CMK (cell line): ENCODE measurements at places on chromosomes 5 and 9.

DNA sequence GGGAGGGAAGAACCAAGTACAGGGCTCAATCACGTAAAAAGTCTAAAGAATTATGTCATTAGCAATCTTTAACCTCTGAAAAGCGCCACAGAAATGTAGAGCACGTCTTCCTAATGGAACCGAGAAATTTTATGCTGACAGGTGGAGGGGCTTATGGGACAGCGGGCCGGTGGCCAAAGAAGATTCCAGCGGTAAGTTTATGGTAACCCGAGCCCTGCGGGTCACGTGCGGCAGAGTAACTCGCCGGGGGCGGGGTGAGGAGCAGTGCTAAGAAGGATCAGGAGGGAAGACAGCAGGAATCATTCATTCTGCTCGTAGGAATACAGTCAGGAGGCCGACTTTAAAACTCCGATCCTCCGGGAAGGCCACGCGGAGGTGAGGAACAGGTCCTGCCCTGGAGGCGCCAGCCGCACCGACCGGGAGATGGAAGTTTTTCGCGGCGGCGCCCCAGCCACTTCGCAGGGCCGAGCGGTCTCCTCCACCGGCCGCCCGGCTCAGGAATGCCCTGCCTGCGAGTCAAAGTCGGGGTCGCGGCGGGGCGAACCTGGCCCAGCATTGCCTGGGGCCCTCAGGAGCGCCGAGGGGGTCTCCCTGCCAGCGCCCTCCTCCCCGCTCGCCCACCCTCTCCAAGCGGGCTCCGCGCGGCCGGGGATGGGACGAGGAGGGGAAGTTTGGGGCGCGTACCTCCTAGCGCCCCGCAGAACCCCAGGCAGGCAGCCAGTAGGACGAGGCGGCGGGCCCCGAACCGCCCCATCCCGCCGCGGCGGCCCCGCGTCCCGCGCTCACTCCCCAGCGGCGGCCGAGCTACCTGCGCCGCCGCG, 101.8 kb downstream of the ESM1 start:
- DNase-seq, result no peak

- no peak for DNase-seq
Measured at GRCh38 chr9:126532951-126533925, 80.5 kb upstream of the LMX1B start.

DNA sequence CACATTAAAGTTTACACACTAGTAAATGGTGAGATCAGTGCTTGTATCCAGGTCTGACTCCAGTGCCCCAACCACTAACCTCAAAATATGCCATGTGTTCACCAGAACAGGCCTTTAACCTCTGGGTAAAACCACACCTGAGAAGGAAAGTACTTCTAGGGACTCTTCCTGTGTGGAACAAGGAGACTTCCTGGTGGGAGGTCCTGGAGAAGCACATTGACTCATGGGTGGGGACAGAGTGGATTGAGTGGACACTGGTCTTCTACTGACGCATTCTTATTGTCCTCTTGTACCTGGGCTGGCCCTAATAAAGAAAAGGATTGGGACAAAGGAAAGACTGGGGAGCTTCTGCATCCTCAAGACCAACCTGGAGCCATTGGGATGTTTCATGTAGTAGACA, 43.4 kb downstream of the ANGPTL2 start:
- no peak for DNase-seq

GRCh38 chr5:115548683-115549082, 4.1 kb upstream of the FEM1C start:
- no peak for DNase-seq

- DNase-seq, result no peak
Measured at GRCh38 chr5:150670275-150670947, 9.4 kb downstream of the MYOZ3 start.

DNA sequence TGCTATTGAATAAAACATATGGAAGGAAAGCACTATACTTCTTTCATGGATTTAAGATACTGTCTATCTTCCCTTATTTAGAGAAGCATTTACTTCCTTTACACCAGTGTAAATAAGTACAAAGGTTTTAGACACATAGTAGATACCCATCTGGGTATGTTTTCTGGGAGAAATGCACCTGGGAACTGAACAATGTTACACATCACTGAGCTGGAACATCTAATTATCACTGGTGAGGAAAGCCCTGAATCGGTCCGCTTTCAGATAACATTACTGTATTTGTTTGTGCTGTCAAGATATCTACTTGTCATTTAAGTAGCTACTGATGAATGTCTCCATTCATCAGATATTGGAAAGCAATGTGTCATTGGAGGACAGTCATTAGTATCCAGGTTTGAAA, 964.7 kb upstream of the PTPRD start:
- DNase-seq, result no peak

DNA sequence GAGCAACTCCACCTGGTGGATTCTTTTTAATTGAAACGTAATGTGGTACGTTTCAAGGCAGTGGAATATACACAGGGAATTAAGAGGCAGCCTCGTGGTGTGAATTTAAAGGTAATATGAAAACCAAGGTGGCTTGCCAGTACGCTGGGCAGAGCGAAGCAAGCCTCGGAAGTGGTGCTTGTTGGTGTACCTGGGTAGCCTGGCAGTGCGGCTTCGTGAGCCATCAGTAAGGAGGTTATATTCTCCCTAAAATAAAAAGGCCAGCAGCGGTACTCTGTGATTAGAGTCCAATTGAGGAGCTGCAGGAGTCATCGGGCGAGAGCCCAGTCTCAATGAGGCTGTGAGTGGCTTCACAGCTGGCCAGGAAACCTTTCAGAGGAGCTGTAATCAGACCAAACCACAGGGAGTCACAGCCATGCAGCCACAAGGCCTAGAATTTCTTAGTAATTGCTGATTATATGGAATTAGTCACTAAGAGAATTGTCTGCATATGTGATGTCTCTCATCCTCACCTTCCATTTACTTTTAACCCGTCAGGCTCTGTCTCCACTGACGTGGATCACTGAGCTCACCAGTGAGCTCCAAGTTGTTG, 57.7 kb downstream of the DCP2 start:
- DNase-seq, result no peak

- DNase-seq, result no peak
Measured at GRCh38 chr5:131684051-131684450, 49.0 kb upstream of the RAPGEF6 start.

DNA sequence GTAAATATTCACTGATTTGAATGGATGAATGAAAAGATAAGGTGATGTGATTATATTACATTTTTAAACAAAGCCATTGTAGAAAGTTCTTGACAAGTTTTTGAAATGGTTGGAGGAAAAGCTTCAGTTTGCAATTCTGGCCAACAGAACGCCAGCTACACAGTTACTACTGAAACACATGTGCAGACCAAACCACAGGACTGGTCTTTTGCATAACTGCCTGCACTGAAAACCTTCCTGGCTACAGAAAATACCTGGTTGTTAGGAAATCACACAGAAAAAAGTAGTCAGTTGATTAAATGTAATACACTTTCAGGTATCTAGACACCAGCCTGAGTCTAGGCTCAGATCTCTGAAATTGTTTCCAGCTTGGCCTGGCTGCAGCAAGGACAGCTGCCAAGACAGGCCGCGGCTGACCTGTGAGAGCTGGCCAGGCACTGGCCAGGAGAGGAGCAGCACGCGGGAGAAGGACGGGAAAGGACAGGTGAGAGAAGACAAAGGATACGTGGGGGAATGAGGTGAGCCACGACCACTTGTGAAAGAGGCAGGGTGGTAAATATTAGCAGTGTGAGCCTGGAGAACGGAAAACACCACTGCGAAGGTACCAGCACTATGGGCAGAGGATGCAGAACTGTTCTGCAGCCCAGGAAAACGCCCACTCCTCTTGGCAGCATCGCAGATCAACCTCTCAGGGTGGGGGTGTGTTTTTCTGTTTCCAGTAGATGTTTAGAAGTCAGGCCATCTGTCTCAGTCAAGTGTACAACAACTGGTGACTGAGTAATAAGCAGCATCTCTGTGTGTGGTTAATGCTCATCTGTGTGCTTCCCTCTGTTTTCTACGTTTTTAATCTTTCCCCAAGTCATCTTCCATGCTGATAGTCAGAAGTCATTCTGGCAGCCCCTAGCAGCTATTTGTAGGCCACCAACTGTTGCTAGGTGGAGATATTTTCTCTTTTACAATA, 137.4 kb downstream of the SCAMP1 start:
- no peak for DNase-seq

- DNase-seq, result no peak
Measured at GRCh38 chr5:130601-131131, 38.7 kb downstream of the PLEKHG4B start.

GRCh38 chr9:123929177-123929869, 603 bp downstream of the DENND1A start:
- no peak for DNase-seq

- DNase-seq, result no peak
Measured at GRCh38 chr5:115306011-115306536, 9.6 kb upstream of the CCDC112 start.

GRCh38 chr9:16314476-16314875, 556.0 kb downstream of the BNC2 start:
- no peak for DNase-seq
